ENCODE measurements at places on chromosomes 1 and 21.

DNA sequence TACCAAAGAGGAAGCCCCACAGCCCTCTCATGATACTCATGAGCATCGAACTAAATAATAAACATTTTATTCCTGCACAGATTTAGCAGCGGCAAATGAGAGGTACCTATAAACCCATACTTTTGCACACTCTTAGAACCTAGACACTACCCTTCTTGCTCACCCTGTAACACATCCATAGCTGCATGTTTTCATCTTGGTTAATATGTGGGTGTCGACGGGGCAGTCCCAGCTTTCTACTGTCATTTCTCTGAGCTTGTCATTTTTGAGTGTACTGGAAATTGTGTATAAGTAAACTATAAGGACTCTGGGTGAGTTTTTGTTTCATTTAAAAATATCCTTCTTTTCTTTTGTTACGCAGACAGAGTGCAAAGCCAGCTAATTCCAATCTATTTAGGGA lies 25.5 kb downstream of the OVGP1 start:
- no peak for DNase-seq

DNA sequence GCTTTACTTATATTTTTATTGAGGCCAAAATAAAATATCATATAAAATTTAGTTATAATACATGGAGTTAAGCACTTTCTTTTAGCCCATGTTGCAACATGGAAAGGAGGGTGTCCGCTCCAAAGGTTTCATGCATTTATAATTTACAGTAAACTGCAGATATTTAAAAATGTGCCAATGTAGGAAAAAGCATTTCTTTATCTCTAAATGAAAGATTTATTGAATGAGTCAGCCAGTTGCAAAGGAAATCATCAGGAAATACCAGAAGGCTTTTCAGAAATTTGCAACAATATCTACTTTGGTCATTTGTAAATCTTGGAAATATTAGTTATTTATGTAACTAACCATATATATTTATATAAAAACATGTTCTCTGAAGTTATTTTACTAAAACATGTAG lies 12.1 kb downstream of the ATP6V1G3 start:
- DNase-seq: no peak

GRCh38 chr1:7842517-7842916 lies 10.3 kb downstream of the UTS2 start:
- no peak for DNase-seq

DNA sequence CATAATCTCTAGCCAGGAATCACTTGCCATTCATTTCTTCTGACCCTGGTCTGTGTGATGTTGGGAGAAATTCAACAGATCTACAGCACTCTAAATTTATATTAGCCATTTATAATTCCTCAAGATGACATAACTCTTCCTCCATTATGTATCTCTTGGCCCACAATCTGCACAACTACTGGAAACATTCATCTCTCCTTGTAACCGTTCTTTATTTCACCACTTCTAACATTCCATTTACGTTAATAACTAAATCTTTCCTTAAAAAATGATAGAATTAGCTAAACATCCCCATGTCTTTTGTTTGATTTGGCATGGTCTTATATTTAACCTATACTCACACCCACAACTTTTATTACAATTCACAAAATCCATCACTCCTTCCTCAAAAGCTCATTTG lies 166.0 kb downstream of the COL11A1 start:
- no peak for DNase-seq

DNA sequence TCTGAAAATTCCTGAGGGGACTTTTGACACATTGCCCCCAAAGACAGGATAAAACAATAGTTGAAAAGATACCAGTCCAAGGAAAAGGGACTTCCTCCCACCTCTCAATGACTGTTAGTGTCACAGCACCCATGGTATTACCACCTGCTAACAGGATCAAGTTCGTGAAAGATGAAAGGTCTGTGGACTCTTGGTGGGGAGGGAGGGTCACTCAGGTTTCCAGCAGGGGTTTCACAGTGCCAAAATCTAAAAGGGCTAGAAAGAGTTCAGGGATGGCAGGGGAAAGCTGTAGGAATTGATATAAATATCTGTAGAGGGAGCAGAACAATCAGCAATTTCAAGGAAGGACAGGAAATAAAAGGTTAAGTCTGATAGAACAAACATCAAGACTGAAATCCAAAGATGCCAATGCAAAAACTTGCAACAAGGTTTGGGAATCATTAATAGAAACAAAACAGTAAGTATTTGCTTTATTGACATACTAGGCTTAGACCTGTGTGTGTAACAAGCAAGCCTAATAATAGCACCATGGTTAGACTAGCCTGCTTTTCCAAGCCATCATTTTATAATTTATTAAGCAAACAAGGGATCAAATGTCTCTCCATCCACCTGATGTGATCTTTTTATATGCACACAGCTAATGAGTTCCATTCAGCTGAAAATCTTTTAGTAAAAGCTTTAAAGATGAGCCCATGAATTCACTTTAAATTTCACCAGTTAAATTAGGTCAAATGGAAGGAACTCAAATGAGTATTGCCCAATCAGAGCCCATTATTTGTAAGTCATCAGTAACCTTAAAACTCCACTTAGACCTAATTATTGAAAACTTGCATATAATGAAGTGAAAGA lies 3.7 kb downstream of the MCL1 start:
- no peak for DNase-seq

DNA sequence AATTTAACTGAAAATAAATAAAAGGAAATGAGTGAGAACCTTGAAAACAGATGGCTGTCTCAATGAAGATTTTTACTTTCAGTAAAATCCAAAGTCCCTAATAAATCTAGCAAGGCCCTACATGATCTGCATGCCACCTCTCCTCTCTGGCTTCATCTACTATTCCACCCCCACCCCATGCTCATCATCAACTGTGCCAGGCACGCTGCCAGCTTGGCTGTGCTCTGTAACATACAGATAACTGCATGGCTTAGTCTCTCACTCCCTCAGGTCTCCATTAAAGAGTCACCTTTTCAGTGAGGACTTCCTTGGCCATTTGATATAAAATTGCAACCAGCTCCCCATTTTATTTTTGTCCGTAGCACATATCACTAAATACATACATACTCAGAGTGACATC lies 26.7 kb downstream of the RGSL1 start:
- DNase-seq: no peak

GRCh38 chr1:245095903-245096302 lies 58.9 kb upstream of the KIF26B start:
- DNase-seq: no peak

DNA sequence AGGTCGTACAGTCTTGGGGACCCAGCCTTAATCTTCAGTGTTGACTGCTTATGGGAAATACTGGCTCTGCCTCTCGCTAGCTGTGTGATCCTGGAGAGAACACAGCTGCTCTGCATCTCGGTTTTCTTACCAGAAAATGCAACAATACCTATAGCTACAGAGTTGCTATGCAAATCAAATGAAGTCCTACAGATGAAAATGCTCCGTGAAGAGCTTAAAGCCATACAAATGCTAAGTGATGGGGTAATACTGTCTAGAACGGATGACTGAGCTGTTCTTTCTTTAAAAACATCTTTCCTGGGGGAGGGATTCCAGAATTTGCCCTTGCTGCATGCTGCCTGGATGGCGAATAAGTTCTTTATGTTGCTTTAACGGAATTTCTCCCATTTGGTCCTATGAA lies 132.0 kb downstream of the ZBTB18 start:
- no peak for DNase-seq

GRCh38 chr1:204587621-204588020 lies 71.4 kb downstream of the MDM4 start:
- DNase-seq: no peak

DNA sequence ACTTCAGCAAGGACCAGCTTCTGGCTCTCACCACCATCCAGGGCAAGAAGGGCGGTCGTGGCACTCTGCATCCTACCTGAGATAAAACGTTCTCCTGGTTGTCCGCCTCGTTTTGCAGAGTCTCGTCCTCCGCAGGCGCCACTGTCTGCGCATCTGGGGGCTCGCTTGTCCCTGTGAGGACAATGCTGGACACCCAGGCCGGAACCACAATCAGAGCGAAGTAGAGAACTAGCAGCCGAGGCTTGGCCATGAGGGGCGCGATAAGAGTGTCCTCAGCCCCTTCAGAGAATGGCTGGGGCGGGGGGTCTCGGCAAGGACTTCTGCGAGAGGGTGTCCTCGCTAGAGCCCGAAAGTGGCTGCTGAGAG lies 505 bp downstream of the OLFML2B start:
- no peak for DNase-seq

DNA sequence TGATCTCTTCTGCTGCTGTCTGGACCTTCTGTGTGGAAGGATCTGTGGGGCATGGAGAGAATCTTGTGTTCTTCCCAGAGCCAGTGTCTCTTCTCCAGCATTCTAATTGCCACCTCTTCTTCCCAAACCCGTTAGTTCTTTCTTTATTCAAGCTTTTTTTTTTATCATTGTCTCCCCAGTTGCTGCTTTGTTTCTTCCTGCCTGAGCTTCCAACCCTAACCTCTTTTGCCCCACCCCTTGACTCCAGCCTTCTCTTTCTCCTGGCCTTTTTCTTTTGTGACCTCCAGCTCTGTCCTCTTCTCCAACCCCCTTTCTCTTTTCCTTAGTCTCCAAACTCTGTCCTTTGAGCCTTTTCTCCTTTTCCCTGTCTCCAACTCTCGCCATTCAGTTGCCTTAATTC lies 4.5 kb downstream of the AGO1 start:
- DNase-seq: no peak

DNA sequence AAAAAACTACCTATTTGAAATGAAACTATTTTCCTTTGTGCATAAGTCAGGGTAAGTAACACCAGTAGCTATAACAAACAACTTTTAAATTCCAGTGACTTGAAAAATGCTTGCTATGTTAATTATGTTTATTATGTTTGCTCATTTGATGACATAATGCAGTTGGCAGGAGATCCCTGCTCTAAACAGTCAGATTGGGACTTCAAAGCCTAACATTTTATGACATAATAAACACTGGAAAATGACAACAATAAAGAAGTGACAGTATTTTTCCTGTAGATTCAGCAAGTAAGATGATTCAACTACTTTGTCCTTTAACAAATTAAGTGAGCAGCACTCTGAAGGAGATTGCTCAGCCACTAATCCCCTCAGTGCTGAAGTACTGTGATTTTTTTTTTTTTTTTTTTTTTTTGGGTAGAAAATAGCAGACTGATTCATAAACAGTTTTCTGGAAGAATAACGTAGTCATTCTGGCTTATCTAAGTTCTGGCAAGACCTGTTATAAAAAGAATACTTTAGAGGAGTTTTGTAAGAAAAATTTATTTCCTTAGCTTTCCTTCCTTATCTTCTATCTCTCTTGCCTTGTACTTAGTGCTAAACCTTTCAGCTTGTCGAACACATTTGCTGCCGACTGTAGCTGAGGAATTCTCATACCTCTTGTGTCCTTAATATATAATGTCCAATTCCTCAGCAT lies 207.2 kb downstream of the PTGER3 start:
- no peak for DNase-seq

All from NCI-H1436 treated with DMSO at 0.1 percent for 48 hours (cell line).